Foreskin keratinocyte (primary cell): ENCODE measurements at places on chromosomes 3 and 15. TPM values are rescaled to one million over a fixed set of nuclear protein-coding genes. Genes with fewer than 3 reads are reported as not detected.

GRCh38 chr3:52679199-52679538, 6.5 kb downstream of the PBRM1 start:
- DNase-seq, result no peak

DNA sequence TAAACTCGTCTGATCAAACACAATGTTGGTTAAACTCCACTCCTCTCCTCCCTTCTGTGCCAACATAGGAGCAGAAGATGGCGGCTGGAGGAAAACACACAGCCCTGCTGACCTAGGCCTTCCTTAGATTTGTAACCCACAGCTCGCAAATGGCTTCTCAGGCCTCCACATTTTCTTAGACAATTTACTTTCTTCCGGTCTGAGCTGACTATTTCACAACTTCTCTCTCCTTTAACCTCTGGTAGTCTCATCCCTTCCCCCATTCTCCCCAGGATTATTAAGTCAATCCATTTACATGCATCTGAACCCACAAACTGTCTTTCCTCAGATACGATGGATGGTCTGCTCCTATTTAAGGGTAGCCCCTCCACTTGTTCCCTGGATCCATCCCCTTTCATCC, 25.7 kb upstream of the ULK4 start:
- DNase-seq, result no peak

RPL22L1 gene
- 290 and 331 TPM in 2 replicates for total RNA-seq

DNA sequence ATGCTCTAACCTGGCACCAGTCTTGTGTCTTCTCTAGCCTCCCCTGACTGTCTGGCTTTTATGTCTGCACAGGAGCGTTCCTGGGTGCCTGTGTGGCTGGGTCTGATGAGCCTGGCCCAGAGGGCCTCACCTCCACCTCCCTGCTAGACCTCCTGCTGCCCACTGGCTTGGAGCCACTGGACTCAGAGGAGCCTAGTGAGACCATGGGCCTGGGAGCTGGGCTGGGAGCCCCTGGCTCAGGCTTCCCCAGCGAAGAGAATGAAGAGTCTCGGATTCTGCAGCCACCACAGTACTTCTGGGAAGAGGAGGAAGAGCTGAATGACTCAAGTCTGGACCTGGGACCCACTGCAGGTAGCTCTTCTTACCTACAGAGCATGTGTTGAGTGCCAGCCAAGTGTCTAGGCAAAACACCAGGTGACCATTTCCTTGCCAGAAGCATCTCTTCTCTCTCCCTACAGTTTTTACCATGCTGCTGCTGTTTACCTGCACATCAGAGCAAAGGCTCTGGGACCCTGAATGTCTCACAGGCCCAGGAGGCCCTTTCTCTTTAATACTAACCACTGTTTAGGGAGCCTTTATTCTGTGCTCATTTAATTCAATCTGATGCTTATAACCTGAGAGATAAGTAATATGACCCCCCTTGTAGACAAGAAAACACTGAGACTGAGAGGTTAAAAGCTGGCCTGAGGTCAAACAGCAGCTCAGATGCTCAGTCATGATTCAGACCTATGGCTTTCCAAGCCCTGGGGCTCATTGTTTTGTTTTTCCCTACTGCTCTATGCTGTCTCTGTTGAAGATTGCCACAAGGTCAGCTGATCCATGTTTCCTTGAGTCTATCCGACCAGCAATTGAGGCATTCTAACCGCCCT, 10.4 kb downstream of the PODXL2 start:
- DNase-seq, result peak; percentile 26

GRCh38 chr3:65560133-65560532, 478.6 kb downstream of the MAGI1 start:
- DNase-seq, result no peak

- DNase-seq, result no peak
Measured at GRCh38 chr15:77309392-77309791, 110.5 kb downstream of the PEAK1 start.

DNA sequence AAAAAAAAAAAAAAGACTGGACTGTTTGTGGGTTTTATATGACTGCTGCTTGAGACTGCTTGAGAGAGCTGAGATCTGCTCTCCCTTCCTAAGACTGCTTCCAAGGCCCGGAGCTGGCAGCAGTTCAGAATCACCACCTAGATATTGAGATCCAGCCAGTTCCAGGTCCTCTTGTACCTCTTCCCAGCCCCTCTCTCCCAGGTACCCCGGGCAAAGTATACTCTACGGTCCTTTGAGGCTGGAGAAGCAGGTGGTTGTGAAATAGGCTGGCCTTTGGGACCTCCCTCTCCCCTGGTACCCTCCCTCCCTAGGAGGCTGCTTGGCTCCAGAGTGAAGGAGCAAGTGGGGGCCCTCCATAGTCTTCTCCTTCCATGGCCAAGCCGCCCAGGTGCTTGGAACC, 12.6 kb upstream of the BAHD1 start:
- no peak for DNase-seq

DNA sequence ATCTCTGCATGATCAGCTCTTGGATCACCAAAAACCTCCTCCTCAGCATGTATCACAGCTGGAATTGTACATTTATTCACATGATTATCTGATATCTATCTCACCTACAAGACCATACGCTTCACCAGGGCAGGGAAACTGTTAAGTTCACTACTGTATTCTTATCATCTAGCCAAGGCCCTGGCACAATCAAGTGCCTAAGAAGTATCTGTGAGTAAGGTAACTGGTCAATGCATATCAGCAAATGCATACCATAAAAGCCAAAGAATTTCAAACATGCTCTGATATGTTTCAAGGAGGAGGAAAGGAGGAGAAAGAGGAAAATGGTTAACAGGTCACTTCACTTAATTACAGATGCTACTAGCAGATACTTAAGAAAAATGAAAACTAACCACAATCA, 158.4 kb downstream of the LIPC start:
- DNase-seq, result peak; percentile 44

- peak; percentile 75 for DNase-seq
Measured at GRCh38 chr3:17605032-17605431, 137.4 kb downstream of the TBC1D5 start.

DNA sequence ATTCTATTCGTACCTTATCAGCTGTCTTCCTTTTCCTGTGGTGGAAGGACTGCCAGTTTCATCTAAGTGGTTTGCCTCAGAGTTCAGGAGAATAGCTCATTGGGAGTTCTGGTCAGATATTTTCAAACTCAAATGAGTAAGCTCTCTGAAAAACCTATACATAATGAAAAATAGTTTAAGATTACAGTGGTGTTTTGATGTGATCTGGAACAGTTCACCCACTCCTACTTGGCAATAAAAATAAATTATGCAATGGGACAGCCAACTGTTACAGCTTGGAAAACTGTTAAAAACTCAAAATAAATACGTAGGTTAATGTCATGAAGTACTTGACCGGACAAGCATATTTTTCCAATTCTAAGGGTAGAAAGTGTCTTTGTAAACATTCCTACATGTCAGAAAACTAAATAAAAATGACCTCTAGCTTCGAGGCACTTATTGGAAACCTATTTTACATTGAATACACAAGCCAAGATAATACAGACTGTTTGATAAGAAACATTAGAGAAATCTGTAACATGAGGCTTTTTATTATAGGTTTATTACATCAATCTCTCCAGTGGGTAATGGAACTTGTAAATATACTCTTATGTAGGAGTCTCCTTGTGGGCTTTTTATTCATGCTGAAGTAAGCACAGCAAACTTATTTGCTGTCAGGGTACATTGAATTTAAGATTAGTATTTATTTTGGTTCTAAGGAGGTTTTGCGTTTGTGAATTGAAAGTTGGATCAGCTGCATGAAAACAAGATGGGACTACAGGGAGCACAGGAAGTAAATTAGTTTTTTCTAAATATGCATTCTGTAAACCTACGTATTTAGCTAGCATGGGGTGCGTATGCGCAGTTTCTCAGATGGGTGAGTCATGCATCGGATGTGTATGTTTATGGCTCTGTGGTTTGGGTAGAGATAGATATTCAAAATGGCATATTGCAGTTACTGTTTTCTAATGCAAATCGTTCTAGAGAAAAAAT, 453.1 kb downstream of the IL5RA start:
- no peak for DNase-seq

DNA sequence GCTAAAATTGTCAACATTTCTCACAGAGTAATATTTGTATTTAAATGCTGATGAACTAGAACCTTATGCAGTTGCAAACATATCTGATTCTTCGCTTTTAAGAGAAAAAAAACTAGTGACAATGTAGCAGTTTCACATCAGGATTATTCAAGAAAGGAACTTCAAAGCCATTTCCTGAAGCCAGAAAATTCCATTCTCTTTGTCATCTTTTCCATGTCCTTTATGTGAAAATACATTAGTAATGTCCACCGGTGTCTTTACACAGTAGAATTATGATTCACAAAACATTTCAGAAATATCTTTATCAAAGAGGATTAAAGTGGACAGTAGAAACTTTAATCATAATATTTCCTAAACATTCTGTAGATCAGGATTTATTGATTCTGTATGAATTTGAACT, 12.7 kb upstream of the LXN start:
- no peak for DNase-seq

- no peak for DNase-seq
Measured at GRCh38 chr3:52896613-52897012, 735 bp downstream of the STIMATE start.

MRPL3 gene
- 141 and 157 TPM in 2 replicates for total RNA-seq
